ENCODE measurements at places on chromosomes 2 and 18.

DNA sequence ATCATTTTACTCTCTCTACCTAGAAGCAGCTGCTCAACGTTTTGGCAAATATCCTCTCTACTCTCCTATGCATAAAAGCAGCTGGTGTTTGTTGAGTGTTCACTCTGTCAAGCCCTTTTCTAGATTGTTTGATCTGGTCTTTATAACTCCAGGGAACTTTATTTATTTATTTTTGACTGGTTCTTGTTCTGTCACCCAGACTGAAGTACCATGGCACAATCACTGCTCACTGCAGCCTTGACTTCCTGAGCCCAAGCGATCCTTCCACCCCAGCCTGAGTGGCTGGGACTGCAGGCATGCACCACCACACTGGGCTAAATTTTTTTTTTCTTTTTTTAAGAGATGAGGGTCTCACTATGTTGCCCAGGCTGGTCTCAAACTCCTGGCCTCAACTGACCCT is 12.7 kb downstream of the CATIP start:
- DNase-seq = no peak

GRCh38 chr2:169116327-169116726 is 47.0 kb downstream of the DHRS9 start:
- no peak for DNase-seq

- DNase-seq = no peak
Measured at GRCh38 chr2:152548111-152548875, 169.0 kb downstream of the PRPF40A start.

- no peak for DNase-seq
Measured at GRCh38 chr18:13254971-13255927, 36.7 kb downstream of the LDLRAD4 start.

GRCh38 chr2:24853996-24854395 is 60.8 kb downstream of the CENPO start:
- DNase-seq = no peak

GRCh38 chr2:237365671-237366070 is 48.3 kb downstream of the COL6A3 start:
- no peak for DNase-seq

- no peak for DNase-seq
Measured at GRCh38 chr2:221981912-221982470, 316.8 kb downstream of the PAX3 start.

- DNase-seq = no peak
Measured at GRCh38 chr2:205408696-205409095, 273.6 kb upstream of the NRP2 start.

DNA sequence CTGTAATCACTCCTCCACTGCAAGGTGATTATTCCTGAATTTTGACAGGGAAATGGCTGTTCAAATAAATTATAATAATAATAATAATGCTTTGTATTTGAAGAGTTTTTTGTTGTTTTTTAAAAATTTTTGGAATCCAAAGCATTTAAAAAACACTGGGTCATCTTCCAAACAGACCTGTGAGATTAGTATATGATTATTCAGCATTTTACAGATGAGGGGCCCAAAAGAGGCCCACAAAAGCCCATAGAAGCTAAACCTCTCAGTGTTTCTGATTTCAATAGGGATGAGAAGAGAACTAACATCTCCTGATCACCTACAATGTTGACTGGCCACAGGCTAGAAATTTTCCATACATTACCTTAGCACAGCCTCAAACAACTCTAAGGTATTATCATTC is 8.0 kb upstream of the POLR2D start:
- DNase-seq = no peak

GRCh38 chr18:54222922-54223567 is 1.4 kb downstream of the MBD2 start:
- DNase-seq = no peak

GRCh38 chr18:80104364-80104779 is 4.7 kb upstream of the ADNP2 start:
- DNase-seq = no peak
